ENCODE measurements at places on chromosomes 7 and 10.

DNA sequence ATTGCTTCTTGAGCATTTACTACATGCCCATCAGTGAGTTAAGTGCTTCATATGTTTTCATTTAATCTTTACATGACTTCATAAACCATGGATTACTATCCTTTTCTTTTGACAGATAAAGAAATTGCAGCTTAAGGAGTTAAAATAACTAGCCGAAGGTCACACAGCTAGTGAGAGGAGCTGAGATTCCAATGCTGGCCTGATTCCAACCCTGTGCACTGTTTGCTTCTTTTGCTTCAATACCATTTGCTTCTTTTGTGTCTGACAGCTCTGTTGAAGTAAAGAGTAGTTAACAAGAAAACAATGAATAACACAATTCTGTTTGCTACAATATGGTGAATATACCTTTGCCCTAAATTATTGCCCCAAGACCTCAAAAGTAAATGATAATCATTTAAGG is 132.4 kb downstream of the GRM3 start:
- no peak for DNase-seq

DNA sequence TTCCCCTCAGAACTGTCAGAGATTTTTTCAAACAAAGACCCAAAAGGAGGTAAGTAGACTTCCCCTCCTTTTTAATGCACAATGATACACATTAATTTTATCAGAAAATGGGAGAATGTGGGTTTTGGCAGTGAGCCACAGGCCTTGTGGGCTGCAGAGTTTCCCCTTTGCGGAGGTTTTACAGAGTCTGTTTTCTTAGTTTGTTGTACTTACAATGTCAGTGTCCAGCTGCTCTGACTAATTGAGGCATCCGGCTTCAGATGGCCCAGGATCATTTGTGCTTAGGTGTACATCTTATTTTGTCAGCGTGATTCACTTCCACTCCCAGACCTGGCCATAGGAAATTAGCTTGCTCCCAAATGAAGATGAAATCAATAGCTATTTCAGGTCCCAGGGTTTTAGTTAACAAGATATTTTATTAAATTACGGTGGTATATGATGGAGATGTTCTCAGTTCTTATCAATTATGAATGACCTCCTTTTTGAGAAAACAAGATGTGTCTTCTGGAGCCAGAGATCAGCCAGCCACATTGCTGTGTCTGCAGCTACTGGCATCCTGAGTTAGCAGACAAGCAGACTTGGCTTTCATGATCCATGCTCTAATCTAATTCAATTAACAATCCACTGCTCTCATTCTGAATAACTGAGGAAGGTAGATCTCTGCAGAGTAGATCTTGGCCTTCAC is 1086.6 kb upstream of the SORCS1 start:
- no peak for DNase-seq

GRCh38 chr7:137439829-137440825 is 96.6 kb upstream of the PTN start:
- no peak for DNase-seq

- DNase-seq = no peak
Observed at GRCh38 chr7:136657482-136657921, 210.9 kb upstream of the CHRM2 start.

GRCh38 chr7:78777829-78778228 is 675.6 kb downstream of the MAGI2 start:
- no peak for DNase-seq

DNA sequence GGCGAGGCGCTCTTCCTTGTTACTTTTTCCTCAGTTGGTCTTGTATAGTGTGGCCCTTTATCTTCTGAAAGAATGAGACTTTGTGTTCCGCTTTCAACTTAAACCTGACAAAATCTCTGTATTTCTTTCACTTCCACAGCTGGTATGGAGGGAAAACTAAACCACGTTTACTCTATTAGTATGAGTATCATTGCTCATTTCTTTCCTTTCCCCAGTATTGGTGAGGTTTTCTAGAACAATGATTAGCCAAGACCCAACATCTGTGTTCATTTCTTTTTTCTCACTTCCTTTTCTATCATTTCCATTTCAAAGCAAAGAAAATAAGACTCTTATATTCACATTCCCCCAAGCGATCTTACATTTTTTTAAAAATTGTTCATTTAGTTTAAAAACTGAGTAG is 165.3 kb downstream of the PAXIP1 start:
- DNase-seq = no peak

DNA sequence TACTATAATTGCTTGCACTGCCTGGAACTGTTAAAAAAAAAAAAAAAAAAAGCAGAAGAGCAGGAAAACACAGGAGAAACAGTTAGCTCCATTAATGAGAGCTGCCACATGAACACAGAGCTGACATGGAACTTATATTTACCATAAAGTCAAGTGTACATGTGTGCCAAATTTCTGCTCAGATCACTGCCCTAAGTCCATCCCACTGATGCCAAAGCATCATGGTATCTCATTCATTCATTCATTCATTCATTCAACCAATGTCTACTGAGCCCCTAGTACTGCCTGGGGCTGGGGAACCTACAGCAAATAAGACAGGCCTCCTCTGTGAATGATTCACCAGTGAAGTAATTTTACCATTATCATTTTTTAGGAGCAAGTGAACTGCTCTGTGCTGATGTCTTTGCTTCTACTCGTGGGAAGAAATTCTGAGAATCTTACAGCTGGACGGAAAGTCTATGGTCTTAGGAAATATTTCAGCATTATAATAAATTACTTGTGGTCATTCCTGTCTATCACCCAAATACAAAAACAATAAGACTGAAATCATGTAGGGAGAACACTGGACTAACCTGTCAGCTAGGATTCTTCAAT is 58.8 kb upstream of the ABLIM1 start:
- DNase-seq = no peak

All from forelimb muscle (tissue), 1 donor.